A549 treated with dexamethasone at 1 μM for 4 hours (cell line): ENCODE measurements at places on chromosomes 6 and 20. TPM values are rescaled to one million over a fixed set of nuclear protein-coding genes. Genes with fewer than 3 reads are reported as not detected.

The TRMT6 gene
- total RNA-seq: 61.5 to 70.5 TPM (median 63.3 TPM) in 5 replicates

The NFKBIL1 gene
- total RNA-seq: 8.9 to 13.0 TPM (median 12.2 TPM) in 5 replicates

The TREM1 gene
- total RNA-seq: 0.12 to 0.54 TPM (median 0.25 TPM) in 5 replicates

The PPIL6 gene
- total RNA-seq: 3.4 to 4.8 TPM (median 4.6 TPM) in 5 replicates

The RREB1 gene
- total RNA-seq: 8.9 to 17.4 TPM (median 15.1 TPM) in 5 replicates
